Cardiac muscle cell (in vitro differentiated cells and primary cell): ENCODE measurements at places on chromosomes 6 and 20. TPM values are rescaled to one million over a fixed set of nuclear protein-coding genes. Genes with fewer than 3 reads are reported as not detected.

Gene ZC2HC1B
- total RNA-seq = not detected in 2 replicates

Gene BCAS4
- 16.1 and 23.6 TPM in 2 replicates for total RNA-seq

Gene TSPO2
- not detected in 2 replicates for total RNA-seq

Gene RSPH3
- 8.8 and 13.8 TPM in 2 replicates for total RNA-seq

DNA sequence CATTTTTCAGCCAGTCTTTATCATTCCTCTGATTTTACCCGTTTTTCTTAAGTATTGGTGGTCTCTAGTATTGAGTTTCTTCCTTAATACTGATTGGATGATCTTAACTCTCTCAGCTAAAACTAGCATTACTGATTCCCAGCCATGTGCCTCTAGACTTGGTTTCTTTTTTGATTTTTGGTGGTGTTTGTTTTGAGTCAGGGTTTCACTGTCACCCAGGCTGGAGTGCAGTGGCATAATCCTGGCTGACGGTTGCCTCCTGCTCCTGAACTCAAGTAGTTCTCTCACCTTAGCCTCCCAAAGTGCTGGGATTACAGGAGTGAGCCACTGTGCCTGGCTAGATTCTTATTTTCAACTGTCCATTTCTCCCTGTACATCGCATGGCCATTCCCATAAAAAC, 24.9 kb downstream of the DPPA5 start:
- no peak for DNase-seq
- H3K4me1 ChIP-seq = no peaks in the 10 kb centered on the region
- H3K36me3 ChIP-seq = no peaks in the 10 kb centered on the region

GRCh38 chr6:163392533-163392932, 22.0 kb upstream of the QKI start:
- H3K4me3 ChIP-seq = no peak overlapping the region
- DNase-seq = peak; percentile 77
- peaks cover 46% of the 10 kb centered on the region for H3K4me1 ChIP-seq
- no peaks in the 10 kb centered on the region for H3K36me3 ChIP-seq

DNA sequence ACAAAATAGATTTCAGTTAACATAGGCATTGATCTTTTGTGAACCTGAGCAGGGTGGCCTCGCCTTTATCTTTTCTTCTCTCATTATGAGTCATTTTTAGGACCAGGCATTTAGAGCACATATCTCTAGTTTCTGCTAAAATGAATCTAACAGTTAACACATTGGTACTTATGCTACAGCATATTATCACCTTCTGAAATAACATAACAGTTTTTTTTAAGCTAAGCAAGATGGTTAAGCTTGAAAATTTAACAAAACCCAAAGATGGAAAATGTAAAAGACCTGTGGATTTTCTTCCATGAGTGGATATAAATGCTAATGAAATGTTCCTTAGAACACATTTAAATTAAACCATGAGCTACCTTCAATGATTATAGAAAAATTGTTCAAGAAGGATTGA, 487.1 kb upstream of the RNF217 start:
- no peak overlapping the region for H3K27ac ChIP-seq
- no peaks in the 10 kb centered on the region for H3K4me1 ChIP-seq
- H3K27me3 ChIP-seq = no peaks in the 10 kb centered on the region
- no peaks in the 10 kb centered on the region for H3K36me3 ChIP-seq
- no peak for DNase-seq
